ENCODE measurements at places on chromosomes 13 and 19.
A peak's percentile ranks its signal among the peaks of the same experiment; 100 is the strongest.

DNA sequence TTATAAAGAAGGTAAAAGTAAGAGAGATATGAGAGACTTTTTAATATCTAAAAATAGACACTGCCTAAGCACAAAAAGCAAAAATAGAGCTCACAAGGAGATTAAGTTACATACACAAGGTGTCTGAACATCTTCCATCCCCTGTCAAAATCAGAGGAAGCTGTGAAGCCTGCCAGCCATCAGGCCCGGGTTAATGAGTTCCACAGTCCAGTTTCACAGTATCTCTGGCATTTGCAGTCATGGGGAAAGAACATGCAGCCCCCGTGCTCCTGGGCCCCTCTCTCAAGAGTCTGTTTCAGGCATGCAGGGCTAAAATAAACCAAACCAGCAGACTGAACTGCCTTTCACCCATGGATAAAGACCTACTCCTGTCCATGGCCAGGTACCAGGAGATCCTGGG is 79.2 kb downstream of the TBC1D4 start:
- DNase-seq = peak; percentile 39

DNA sequence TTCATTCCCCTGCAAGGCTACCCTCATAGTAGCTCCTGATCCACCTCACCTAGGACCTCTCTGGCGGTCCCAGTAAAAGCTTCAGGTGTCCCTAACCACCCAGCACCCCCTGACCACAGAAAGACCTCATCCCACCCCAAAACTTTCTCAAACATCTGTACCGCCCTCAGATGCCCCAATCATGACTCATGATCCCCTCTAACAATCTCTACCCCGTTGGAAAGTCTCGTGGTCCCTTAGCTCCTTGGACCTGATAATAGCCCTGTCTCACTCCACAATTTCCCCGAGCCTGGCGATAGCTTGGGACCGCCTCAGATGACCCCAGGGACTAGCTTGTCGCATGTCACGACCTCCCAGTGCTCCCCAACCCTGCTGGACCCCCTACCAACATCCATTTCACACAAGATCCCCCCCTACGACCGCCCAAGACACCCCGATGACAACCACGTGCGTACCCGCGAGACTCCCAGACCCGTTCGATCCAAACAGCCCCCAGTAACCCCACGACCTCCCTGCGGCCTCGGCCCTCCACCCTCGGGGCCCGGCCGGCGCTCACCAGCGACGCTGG is 450 bp downstream of the NDUFA11 start:
- no peak for DNase-seq

DNA sequence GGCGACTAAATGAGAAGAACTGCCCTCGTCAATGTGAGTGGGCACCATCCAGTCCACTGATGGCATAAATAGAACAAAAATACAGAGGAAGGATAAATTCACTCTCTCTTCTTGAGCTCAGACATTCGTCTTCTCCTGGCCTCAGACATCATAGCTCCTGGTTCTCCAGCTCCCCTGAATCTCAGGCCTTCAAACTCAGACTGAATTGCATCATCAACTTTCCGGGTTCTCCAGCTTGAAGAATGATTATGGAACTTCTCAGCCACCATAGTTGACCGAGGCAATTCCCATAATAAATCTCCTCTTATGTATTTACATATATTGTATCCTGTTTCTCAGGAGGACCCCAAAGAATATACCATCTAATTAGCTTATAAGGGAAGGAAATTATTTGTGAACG is 55.0 kb upstream of the FNDC3A start:
- no peak for DNase-seq

GRCh38 chr13:43805071-43805468 is 18.3 kb upstream of the ENOX1 start:
- DNase-seq = peak; percentile 34

DNA sequence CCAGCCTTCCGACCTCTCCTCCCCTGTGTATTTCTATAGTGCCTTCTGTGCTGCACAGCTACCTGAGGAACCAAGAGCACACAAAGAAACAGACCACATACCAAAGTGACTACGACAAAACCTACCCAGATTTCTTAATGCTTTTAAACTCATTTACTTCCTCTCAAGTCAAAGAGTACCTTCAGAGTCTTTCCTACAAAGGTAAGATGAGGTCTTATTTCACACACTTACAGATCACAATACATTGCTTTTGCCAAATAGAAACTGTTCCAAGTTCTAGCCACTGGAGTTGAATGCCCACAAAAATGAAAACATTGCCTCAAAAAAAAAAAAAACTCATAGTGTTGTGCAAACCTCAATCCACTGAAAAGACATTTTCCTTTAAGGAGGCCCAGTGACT is 36.4 kb downstream of the TEX26 start:
- no peak for DNase-seq

- DNase-seq = peak; percentile 59
These were observed 157.2 kb downstream of the TM9SF2 start for GRCh38 chr13:99658261-99658991.

DNA sequence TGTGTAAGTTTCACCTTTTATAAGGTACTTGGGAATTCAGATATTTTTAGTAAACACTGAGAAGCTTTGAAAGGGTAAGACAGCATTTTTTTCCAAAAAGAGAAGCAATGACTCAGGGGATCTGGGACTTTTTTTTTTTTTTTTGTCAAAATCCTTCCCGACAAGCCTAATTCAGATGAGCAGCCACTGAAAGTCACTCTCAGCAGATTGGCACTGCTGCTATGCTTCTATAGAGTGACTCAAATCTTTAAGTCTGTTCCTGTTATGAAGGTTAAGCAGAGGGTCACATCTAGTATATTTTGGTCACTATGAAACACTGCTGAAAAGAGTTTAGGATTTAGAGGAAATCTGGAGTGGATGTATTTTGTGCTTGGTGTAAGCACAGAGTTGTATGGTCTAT is 571.1 kb downstream of the MYO16 start:
- DNase-seq = no peak

GRCh38 chr19:13764101-13764807 is at the start of gene MRI1:
TSS of gene MRI1 (plus strand) at chr19:13764522. CDS start at chr19:13764589, 67 bp downstream.
- peak; percentile 97 for DNase-seq

- DNase-seq = no peak
These were observed 45.8 kb downstream of the TMEM255B start for GRCh38 chr13:113804703-113805430.

- DNase-seq = no peak
These were observed 280.7 kb upstream of the KLHL1 start for GRCh38 chr13:70388935-70389334.

- no peak for DNase-seq
These were observed 21.2 kb downstream of the RCBTB2 start for GRCh38 chr13:48511621-48512230.

DNA sequence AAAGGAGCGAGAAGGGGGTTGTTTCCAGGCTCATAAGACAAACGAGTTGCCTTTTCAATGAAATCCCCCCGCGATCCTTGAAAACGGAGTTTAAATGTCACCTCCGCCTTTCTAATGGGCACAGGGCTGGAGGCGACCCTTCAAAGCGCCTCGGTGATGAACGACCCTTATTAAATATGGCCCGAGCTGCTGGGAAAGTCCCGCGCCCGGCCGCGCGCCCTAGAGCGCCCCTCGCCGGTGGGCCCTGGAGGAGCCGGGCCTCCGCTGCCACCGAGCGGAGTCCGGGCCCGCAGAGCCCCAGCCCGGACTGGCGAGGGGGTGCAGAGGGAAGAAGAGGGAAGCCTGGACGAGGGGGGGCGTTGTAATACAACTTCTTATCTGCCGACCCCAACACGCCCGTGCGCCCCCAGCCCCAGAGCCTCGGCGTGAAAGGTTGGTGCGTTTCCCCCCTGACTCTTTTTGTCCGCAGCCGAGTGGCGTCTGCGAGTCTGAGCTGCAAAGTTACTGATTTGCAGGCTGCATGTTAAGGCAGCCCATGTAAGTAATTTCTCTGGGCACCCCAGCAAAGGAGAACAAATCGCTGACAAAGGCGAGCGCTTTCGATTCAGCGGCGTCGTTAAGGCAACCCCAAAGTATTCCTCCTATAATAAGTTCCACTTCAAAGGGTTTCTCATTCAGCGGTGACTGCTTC is 11.9 kb downstream of the ZIC5 start:
- DNase-seq = no peak

GRCh38 chr13:106899442-106899841 is 331.5 kb upstream of the ARGLU1 start:
- DNase-seq = no peak

DNA sequence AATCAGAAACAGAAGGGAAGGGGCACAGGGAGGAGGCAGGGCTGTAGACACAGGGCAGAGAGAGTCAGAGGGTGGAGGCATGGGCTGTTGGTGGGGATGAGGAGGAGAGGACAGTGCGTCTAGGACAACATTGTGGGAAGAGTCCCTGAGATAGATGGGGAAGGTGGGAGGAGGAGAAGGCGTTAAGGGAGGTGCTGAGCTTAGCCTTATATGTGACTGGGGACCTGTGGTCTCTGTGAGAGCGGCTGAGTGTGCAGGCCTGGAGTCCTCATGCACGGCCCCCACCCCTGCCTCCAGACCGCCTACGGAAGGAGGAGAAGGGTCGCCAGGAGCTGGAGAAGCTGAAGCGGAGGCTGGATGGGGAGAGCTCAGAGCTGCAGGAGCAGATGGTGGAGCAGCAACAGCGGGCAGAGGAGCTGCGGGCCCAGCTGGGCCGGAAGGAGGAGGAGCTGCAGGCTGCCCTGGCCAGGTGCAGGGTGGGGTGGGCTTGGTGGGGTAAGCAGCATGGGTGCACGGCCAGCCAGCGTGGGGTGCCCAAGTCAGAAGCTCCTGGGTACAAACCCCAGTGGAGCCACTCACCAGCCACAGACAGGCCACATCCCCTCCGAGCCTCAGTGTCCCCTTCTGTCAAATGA is 56.8 kb downstream of the KCNC3 start:
- no peak for DNase-seq

DNA sequence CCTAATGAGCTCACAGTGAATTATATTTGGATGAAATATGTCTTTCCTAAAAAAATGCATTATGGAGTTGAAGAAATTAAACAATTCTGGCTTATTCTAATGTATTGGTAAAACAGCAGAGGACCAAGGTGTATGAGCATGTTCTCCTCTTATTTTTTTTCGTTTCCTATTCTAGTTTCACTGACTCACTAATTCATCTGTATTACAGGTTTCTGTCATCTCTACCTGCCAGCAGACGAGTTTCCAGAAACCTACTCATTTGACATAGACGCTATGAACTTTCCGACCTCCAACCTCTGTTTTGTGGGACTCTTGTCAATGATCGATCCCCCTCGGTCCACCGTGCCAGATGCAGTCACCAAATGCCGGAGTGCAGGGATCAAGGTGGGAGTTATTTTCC is 20.3 kb downstream of the ATP12A start:
- DNase-seq = no peak
